ENCODE measurements at places on chromosomes 2 and 18.
A peak's percentile ranks its signal among the peaks of the same experiment; 100 is the strongest.

- peak; percentile 59 for DNase-seq
Measured at GRCh38 chr18:9454061-9454703, 21.1 kb upstream of the RALBP1 start.

GRCh38 chr2:30224151-30224550 lies 7.2 kb upstream of the LBH start:
- no peak for DNase-seq

- DNase-seq: peak; percentile 28
Measured at GRCh38 chr2:207282916-207283315, 117.2 kb upstream of the KLF7 start.

GRCh38 chr2:187320846-187321245 lies 127.2 kb downstream of the CALCRL start:
- DNase-seq: no peak

DNA sequence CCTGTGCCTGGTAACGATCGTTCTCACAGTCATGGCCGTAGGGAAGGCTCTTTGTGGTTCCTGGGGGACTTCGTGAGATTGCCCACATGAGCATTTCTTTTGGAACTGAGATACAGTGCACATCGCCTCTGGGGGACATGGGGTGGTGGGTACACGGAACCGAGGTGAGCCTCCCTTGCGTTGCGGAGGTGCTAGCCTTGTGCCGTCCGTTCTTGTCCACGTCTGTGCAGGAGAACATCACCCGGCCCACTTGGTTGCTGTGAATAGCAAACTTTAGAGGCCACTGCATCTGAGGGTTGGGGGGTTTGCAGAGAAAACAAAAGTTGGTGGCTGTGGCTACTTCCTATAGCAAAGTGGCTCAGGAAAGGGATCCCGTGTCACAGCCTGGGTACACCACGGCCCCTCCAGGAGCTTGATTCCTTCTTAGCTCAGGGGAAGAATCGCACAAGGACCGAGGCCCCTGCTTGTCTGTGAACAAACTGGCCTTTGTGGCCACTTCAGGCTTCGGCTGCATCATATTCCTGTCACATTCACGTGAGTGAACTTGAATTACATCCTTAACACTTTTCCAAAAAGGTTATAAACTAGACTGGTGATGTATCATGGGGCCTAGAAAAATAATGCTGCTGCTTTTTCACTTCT lies 72.6 kb downstream of the LRRFIP1 start:
- no peak for DNase-seq

DNA sequence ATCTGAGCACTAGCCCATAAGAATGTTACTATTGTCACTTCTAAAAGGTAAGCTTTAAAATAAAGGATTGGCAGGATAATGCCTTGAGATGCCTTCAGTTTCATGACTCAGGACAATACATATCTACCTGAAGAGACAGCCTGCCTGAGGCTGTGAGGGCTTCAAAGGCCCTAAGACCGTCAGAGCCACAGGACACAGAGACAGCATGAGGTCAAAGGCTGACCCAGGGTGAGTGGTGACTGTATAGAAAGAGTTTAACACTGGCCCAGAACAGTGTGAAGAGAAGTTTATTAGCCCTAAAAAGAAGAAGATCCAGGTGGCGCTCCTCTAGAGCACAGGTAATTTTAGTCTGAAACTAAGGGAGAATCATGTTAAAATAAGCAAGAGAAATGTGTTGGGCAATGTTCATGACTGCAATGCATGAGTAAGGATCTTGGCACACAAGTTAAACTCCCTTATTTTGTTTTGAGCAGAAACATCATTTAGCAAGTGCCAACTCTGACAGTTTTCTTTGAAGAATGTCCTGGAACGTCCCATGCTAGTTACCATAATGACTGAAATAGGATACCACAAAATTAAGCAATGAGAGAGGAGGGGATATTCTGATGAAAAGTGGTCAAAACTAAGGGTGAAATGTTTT lies 78.1 kb upstream of the FAM110C start:
- DNase-seq: peak; percentile 63

DNA sequence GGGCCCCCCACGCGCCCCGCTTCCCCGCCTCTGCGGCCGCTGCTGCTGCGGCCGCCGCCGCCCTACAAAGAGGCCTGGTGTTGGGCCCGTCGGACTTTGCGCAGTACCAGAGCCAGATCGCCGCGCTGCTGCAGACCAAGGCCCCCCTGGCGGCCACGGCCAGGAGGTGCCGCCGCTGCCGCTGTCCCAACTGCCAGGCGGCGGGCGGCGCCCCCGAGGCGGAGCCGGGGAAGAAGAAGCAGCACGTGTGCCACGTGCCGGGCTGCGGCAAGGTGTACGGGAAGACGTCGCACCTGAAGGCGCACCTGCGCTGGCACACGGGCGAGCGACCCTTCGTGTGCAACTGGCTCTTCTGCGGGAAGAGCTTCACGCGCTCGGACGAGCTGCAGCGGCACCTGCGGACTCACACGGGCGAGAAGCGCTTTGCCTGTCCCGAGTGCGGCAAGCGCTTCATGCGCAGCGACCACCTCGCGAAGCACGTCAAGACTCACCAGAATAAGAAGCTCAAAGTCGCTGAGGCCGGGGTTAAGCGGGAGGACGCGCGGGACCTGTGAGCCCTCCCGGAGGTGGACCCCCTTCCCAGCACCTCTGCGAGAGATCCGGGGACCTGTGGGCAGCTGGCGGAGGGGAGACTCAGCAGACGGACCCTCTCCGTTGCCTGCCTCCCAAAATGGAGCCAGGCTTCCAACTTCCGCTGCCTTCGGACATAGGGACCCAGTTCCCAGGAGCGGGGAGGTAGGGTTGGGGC lies 1.9 kb downstream of the SP5 start:
- no peak for DNase-seq

- no peak for DNase-seq
Measured at GRCh38 chr2:149552226-149552625, 35.3 kb downstream of the MMADHC start.

DNA sequence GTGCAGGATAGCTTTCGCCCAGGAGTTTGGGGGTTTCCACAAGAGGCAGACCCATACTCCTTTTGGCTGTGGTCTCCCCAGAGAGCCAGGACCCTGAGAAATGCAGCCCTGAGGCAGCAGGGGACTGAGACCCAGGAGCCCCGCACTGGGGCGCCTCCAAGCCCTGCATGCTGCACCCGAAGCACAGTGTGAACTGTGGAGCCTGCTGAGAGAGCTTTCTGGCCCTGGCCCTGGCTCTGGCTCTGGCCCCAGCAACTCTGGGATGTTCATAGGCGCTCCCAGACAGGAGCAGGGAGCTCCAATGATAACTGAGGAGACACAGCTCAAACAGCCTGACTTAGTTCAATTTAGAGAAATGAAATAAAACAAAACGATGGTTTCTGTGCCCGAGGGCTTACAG lies 96.4 kb upstream of the TEX51 start:
- DNase-seq: no peak

DNA sequence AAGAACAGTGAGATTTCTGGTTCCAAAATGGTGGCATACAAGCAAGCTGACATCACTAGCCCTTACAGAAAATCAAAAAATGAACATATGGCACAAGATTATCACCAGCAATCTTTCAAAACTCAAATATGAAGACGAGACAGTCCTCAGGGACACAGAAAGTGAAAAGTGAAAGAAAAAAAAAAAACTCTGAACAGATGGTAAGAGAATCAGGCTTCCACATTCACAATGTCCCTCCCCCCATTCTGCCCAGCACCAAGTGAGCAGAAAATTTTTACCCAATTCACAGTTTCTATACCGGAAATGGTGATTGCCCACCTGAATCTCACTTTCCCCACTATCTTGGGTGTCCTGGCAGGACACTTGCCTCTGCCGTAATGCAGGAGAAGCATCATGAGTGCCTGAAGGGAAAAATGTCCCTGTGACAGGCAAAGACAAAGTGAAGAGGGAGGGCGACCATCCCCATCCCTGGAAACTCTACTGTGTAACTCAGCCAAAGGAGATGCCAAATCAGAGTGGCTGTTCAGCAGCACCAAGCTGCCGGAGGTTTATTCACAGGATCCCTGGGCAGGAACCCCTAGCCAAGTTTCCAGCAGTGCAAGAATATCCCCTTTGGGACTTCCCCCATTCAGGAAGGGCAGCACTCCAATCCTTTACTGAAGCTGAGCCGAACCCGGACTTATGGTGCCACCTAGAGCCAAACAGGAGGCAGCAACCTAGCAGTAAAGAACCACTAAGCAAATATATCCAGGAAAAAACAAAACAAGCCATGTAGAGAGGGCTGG lies 312.2 kb downstream of the LRATD1 start:
- DNase-seq: peak; percentile 52

- DNase-seq: no peak
Measured at GRCh38 chr2:205500951-205501350, 181.3 kb upstream of the NRP2 start.

DNA sequence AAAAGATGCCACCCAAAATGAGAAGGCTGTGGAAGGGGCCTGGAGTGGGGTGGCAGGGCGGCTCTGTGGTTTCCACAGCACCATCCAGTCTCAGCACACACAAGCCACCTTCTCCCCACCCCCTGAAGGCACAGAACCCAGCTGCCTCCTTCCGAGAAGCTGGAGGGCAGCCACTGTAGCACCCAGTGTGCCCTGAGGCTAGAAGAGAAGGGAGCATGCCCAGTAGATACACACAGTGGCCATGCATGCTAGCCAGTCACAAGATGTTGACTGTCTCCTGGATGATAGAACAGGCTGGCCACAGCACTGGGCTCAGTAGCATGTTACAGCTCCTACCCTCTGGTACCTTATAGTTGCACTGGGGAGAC lies 148.9 kb upstream of the EPAS1 start:
- no peak for DNase-seq

GRCh38 chr18:41096504-41096903 lies 858.5 kb upstream of the PIK3C3 start:
- DNase-seq: peak; percentile 35

DNA sequence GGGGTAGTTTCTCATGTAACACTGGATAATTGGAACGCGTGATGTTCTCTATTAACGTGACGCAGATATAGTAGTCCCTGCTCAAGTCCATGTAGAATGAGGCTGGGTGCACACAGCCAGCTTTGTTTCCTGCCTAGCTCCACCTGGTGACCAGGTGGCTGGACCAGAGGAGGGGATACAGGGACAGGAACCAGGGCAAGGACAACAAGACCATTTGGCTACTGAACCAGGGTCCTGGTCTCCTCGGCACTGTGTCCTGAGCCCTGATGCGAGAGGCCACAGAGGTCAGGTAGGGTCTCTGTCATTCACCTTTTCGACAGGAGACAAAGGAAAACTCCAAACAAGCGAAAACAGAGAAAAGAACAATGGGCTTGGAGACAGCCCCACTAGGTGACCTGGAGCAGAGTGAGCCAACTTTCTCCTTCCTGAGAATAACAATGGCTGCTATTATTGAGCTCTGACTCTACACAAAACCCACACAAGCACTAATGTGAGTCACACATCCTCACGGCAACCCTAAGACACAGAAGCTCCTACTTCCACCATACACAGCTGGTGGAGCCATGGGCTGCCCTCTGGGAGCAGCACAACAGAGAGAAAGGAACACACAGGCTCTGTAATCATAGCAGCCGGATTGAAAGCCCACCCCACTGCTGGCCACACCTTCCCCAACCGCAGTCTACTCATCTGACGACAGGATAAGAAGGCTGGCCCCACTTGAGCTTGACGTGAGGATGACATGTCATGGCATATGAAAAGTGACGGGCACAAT lies 67.3 kb upstream of the TEX51 start:
- DNase-seq: peak; percentile 33

DNA sequence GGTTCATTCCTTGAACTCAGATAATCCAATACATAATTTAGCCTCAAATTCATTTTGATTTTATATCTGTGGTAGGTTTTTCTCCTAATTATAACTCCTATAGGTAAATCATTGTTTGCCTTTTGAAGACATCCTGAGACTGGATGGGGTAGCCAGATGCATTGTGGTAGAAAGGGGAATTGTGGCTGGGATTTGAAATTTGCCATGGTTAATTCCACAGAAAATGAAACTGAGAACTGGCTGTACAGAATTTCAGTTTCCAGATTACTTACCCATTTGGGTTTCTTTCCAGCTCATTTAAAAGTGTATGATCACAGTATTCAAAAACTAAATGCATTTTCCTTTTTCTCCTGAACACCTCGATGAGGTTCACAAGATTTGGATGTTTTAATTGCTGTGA lies 18.2 kb downstream of the CDKL4 start:
- no peak for DNase-seq

DNA sequence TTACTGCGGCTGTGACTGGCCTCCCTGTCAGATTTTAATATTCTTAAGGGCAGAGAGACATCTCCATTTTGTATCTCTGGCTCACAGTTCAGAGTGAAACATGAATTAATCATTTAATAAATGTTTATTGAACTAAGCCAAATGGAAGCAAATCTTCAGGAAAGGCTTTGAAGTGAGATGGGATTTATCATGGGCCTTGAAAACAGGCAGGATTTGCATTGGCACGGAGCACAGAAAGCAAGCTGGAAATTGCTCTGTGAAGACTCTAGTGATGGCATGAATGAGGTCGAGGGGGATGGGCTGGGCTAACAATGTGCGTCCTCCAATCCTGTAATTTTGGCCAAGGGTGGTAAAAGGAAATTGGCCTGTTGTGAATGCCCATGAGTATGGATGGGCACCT lies 369.8 kb upstream of the SOX11 start:
- no peak for DNase-seq
